ENCODE measurements at places on chromosomes 11 and 22. TPM values are rescaled to one million over a fixed set of nuclear protein-coding genes. Genes with fewer than 3 reads are reported as not detected.

The LRRC56 gene
- 0.41 TPM for total RNA-seq

DNA sequence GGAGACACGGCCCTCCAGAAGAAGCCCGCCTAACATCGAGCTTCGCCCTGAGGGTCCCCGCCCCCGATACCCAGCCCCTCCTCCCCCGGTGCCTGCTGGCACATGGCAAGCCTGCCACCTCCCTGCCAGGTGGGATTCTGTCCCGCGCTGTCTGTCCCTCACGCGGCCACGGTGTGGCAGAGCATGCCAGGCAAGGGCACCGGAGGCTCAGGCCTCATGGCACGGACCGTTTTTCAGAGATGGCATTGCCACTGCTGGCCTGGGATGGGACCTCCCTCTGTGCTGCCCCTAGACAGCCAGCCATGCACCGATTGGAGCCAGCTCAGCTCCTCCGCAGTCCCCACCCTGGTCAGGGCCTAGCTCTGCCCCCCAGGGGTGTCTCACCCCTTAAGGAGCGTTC lies 19.4 kb downstream of the MRPL23 start:
- DNase-seq: no peak

GRCh38 chr11:9385327-9385899 lies 961 bp downstream of the IPO7 start:
- no peak for DNase-seq

DNA sequence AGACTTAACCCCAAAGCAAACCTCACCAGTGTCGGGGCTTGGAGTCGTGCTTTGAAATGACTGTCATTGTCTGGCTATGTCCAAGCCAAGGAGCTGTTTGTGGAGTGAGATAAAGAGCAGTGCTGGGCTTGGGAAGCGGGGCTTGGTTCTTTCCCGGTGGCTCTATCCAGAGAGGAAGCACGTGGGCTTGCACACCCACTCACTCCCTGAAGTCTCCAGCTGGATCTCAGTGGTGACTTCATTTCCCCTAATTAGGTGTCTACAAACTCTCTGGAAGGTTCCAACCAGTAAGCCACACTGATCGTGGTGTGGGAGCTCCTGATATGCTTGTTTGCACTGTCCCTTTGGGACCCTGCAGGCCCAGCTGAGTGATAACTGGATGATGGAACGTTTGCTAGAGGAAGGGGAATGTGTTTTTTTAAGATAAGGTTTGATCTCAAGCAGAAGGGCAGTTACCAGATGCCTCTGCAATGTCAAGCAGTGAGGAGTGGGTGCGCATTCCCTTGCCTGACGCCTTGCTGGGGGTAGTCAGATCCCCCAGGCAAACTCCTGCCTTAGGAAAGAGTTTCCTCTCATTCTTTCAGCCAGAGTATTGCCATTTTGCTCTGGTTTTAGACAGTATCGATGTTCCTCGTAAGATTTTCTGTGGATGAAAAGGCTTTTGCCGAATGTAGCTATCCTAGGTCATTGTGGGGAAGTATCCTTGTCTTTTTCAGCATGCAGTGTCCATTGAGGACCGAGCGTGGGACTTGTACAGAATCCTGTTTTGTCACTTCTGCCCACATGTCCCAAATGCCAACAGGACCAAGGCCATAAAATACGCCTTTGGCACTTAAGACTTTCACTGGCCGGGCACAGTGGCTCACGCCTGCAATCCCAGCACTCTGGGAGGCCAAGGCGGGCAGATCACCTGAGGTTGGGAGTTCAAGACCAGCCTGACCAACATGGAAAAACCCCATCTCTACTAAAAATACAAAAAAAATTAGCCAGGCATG lies 90.9 kb downstream of the MICAL2 start:
- peak; percentile 71 for DNase-seq

DNA sequence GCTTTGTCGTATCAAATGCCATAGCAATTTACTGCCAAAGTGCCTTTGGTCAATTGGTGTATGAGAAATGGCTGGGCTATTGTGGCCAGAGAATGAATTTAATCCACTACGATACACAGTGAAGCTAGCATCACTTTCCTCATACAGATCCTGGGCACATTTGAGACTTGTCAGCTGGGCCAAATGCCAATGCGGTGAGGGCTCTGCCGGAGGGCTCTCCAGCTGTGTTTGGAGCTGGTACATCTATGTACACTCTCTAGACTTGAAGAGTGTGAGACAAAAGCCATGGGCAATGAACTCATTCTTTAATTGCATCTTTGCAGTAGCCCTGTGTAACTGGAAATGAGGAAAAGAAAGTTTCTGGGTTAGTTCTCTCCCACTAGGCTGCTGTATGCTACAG lies 1052.9 kb downstream of the NTM start:
- no peak for DNase-seq

DNA sequence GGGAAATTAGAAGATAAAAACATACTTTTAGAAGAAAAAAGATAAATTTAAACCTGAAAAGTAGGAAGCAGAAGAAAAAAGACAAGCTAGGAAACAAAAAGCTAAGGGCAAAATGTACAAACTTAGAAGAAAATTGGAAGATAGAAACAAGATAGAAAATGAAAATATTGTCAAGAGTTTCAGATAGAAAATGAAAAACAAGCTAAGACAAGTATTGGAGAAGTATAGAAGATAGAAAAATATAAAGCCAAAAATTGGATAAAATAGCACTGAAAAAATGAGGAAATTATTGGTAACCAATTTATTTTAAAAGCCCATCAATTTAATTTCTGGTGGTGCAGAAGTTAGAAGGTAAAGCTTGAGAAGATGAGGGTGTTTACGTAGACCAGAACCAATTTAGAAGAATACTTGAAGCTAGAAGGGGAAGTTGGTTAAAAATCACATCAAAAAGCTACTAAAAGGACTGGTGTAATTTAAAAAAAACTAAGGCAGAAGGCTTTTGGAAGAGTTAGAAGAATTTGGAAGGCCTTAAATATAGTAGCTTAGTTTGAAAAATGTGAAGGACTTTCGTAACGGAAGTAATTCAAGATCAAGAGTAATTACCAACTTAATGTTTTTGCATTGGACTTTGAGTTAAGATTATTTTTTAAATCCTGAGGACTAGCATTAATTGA lies 1.0 kb downstream of the MALAT1 start:
- DNase-seq: no peak

GRCh38 chr22:43004362-43005035 lies 10.4 kb downstream of the PACSIN2 start:
- DNase-seq: no peak

DNA sequence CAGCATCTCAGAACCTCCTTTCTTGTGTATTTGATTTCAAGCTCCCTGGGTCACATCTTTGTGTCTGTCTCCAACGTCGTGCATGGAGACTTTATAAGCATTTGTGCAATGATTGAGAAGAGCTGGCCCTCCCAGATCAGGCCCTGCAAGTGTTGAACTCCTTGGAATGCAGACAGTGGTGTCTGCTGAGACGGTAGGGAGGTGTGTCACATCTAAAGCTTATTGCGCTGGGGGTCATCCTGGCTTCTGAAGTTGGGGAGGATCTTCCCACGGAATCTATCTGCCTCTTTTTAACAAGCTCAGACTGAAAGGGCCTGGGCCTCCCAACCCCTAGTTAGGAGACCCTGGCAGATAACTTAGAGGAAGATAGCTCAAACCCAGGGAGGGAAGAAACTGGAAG lies 6.7 kb downstream of the APLNR start:
- DNase-seq: no peak

- DNase-seq: no peak
Observed at GRCh38 chr11:107116358-107116757, 98.1 kb upstream of the GUCY1A2 start.

DNA sequence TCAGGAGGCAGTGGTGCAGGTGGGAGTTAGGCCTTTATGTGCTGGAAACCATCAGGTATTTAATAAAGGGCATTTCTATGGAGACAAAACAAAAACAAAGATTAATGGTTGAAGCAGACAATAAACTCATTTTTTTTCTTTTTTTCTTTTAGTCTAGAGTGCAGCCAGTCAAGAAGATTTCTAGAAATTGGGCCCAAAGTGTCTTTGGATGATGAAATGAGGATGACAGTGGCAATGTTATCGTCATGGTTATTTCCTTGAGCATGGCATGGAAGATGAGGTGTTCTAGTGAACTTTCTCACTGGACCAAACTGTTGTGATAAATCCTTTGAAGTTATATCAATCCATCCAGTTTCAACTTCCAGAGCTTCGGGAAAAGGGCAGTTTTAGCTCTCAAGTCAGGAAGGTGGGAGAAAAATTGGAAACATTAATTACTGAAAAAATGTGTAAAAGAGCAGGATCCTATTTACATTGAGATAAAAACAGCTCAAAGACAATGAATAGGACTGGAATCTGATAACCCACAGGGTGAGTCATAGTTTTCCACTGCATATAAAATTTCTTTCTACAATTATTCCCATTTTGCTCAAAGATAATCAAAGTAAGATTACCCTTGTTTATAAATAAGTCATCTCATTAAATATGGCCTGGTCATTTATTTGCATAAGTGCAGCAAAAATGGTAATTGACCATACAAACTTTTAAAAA lies 33.0 kb downstream of the PRR5L start:
- no peak for DNase-seq

GRCh38 chr11:108970221-108970991 lies 305.5 kb downstream of the DDX10 start:
- DNase-seq: no peak

GRCh38 chr11:131908316-131908715 lies 537.9 kb downstream of the NTM start:
- no peak for DNase-seq

DNA sequence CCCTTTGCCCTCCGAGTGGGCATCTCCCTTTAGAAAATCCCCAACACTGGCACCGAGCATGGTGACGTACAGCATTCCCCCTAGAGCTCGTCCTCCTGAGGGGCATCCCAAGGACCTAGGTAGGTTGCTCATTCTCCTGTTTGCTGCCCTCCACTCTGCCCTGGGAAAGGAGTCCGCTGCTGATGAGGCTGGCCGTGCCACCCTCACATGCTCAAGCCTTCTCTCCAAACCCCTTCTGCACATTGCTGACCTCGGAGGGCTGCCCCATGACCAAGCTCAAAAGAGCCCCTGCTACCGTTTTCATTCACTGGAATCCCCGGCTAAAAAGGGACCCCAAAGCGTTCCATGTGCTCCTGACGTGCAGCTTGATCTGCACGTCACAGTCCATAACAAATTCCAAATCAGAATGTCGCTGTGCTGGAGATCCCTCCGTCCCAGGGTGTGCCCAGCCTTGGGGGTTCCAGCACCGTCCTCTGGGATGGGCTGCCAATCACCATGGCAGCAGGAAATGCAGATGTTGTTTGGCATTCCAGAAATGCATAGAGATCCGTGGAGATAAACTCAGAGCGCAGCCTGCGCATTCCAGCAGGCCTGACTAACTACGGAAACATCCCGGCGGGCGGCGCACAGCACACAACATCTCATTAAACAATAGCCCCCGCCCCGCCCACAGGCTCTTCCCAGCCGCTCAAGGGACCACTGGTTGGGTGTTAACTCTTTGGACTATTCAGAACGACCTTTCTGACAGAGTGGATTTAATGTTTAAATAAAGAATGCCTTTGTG lies 26.3 kb upstream of the GNB1L start:
- DNase-seq: no peak

DNA sequence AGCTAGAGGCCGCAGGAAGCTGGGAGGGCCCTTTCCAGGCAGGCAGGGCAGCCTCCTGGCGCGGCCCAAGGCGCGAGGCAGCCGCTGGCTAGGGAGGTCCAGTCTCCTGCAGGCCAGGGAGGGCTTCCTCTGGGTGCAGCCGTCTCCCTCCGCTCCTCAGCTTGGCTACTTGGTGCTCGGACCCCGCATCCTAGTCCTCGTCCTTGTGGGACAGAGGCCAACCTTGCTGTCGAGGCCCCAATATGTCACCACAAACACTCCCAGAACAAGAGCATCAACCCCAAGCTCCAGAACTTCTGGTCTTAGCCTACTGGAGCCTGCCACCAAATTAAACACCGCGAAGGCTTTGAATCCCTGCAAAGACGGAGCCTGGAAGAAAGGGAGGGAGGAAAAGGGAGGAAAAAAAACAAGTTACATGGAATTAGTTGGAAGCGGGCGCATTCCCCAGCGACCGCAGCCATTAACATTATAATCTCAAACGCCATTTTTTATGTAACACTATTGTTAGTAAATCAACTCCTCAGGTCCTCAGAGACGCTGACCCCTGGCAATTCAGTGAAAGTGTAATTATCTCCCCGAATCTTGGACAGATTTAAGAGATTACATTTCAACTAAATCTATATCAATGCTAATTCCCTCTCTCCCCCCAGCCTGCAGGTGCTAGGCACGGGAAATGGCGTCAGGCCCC lies 12.7 kb upstream of the PAX6 start:
- no peak for DNase-seq

GRCh38 chr22:35174401-35175038 lies 82.8 kb upstream of the HMGXB4 start:
- DNase-seq: no peak

DNA sequence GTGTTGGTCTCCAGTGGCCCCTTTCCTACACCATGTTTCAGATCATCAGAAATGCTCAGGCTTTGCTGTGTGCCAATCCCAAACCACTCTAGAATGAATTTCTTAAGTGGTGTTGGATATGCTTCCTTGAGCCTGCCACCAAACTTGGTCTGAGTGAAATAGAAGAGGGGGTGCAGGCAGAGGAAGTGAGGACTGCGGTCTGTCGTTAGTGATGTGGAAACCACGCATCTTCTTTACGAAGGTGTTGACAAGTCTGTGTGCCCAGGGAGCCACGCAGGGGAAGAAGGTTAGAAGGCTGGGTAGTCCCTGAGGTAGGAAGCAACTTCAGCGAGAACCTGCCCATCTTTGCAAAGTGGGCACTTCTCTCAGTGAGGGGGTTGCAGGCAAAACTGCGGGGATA lies 187.4 kb upstream of the NAV2 start:
- no peak for DNase-seq

DNA sequence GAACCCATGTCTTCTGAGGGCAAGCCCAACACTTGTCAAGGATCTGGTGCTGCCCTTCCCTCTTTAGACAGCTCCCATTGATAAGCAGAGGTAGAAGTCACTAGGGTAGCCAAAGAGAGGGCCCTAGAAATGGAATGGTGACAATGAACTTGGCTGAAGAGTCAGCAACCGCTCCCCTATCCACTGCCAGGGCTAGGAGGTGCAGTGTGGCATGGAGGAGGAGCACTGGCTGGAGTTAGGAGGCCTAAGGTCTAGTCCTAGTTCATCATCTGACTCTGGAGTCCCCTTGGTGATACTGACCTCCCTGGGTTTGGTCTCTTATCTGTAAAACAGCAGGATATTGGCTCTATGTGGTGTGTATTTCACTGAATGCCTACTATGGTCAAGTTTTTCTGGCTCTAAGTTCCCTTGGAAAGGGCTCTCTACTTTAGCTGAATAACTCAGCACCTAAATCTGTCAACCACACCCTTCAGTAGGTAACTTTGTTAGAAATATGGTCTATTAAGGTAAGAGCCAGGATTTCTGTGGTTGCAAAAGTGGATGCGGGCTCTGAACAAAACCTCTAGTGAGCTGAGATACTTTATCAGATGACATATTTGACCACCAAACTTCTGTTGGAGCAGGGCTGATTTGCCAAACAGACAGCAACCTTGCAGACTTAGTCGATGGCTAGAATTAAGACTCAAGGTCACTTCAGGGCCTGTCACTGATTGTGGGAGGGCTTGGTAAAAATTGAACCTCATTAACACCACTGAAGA lies 10.5 kb downstream of the TIMP3 start:
- no peak for DNase-seq

All from thoracic aorta (tissue), 2 donors.